H7 (cell line): ENCODE measurements at places on chromosomes 7 and 10. TPM values are rescaled to one million over a fixed set of nuclear protein-coding genes. Genes with fewer than 3 reads are reported as not detected.

GRCh38 chr7:146355216-146355615, 238.6 kb downstream of the CNTNAP2 start:
- no peak for DNase-seq

DNA sequence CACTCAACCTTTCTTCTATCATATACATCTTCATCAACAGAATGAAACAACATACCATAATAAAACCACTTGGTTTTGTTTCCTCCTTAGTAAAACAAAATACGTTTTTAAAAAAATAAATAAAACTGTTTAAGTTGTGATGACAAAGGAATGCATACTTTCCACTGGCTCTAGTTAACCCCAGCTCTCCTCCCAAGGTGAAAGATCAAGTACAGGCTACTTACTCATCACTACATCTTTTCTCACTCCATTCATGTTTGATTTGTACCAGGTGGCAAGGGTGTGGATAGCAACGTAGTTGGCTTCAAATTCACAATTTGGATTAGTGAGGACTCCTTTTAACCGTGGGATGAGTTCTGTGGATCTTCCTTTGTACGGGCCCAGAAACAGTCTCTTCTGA, 14.7 kb downstream of the OGA start:
- DNase-seq = no peak

DNA sequence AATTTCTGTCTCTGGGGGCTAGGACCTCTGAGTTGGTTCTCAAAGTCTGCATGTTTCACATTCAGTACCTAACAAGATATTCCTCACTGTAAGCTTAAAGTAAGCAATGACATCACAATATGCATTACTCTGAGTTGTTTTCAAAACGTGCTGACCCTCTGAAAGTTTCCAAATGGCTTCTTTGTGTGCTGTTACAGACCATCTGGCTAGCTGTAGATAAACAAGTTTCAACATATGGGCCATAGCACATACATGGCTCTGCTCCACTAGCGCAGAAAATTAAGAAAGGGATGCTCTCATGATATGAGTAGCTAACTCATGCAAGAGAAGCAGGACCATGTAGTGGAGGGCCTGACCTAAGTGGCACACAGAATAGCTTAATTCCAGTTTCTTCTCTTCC, 119.0 kb downstream of the HTR7 start:
- no peak for DNase-seq

- no peak for DNase-seq
Measured at GRCh38 chr7:136857573-136857972, 10.9 kb upstream of the CHRM2 start.

DNA sequence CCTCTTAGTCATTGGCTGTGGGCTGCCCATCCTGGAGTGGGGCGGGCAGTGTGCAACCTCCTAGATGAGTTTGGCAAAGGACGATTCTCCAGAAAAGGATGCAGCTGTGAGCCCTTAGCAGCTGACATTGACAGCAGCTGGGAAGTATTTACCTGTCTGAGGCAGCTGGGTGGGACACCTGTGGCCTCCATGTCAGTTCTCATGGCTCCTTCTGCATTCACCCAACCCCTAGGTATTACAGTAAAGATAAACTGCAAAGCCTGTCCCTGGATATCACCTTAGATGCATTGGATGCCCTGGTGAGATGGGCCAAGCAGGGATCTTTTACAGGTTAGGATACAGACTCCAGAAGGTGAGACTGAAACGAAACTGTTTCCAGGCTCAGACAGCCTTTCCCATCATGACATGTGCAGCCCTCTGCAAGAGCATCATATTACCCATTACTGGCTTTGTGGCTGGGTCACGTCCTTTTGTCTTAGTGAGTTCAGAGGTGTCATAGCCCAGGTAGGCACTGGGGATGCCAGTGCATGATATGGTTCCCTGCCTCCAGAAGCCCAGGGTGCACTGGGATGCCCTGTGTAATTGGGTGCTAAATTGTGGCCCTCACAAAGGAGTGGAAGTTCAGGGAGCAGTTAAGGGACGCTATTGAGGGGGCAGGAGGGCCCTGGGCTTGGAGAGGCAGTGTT, 28.9 kb downstream of the MINDY4 start:
- no peak for DNase-seq

GRCh38 chr7:138845711-138846110, 47.7 kb upstream of the ATP6V0A4 start:
- no peak for DNase-seq

GRCh38 chr10:17548162-17548561, 69.0 kb downstream of the HACD1 start:
- DNase-seq = no peak

DNA sequence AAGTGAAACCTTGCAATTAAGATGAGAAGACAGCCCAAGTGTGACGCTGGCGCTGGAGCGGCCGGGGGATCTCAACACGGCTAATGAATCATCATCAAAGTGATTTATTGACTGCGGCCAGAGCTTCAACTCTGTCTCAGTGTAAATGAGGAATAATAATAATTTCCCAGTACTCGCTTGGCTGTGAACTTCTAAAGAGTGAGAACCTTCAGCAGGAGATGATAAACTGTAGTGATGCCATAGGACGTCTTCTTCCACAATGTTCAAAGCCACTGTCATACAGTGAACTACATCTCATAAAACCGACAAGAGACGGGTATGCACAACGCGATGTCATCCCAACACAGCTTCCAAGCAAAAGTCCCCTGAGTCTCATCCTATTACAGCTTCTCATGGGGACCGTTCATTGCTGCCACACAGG, 123.6 kb upstream of the NOBOX start:
- no peak for DNase-seq

DNA sequence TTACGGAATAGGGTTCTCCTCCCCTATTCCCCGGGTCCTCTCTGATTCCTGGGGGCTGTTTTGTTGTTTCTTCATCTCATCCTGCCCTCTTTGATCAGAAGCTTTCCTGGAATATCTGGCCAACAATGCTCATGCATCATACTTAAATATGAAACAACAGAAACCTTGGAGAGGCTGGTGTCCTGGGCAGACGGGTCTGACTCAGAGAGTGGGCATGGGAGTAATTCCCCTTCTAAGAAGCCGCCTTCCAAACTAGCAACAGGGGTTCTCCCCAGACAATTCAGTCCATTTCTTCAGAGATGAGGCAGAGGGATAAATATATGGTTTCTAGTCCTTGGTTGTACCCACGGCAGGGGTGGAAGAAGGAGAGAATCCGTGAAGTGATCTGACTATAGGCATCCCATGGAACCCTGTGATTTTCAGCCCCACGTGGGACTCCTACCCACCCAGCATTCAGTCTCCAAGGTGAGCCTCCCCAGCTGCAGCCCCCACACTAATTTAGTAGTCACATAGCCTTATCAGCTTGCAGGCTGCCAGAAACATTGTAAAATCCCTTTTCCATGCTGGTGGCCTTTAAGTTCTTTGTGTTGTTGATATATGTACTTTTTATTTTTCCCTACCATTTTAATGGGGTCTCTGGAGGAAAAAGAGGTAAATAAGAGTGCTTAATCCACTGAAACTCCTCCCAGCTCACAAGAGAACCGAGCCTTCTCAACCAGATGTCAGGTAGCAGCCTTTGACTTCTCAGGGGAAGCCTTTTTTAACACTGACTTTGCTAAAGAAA, 119.2 kb downstream of the SFMBT2 start:
- no peak for DNase-seq

The HOXA10 gene
- total RNA-seq = not detected in 2 replicates

The FOXI2 gene
- total RNA-seq = 0.35 and 1.2 TPM in 2 replicates

The EZH2 gene
- total RNA-seq = 18.4 and 19.2 TPM in 2 replicates

The NANOS1 gene
- 2.4 and 7.8 TPM in 2 replicates for total RNA-seq

The PAPOLB gene
- 0.14 TPM in 1 of 2 replicates, not detected in the other for total RNA-seq
